ENCODE measurements at places on chromosomes 12 and 14.

DNA sequence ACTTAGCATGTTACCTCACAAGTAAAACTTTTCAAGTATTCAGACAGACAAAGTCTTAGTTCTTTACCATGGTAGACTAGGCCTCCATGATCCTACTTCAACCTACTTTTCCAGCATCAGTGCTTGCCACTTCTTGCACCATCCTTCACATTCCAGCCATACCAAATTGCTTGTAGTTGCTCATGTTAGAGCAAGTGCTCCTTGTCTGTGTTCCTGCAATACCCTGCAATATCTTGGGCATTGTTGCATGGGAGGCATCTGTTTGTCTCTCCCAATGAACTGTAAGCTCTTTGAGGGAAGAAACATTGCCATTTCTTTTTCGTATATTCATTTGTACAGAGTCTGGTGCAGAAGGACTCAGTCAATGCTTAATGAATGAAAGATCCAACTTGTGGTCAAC, 78.0 kb downstream of the SRGAP1 start:
- no peak for DNase-seq

GRCh38 chr12:62802984-62803383, 132.0 kb downstream of the PPM1H start:
- no peak for DNase-seq

GRCh38 chr14:61202124-61202523, 79.0 kb downstream of the TMEM30B start:
- DNase-seq, result no peak

DNA sequence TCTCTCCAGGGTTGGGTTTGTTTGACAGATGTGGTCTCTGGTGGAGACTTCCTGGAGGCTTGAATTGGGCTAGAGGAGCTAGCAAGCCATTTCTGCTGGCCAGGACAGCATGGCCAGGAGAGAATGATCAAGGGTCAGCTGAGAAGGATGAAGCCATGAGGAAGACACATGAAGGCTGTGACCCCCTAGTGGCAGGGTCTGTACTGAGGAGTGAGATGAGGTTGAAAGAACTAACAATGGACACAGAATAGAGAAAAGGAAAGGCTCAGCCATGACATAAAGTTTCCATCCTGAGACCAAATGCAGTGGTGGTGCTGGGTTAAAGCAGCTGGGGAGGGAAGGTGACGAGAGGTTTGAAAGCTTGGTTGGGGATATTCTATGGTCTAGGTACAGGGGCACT, 89.9 kb downstream of the NT5DC3 start:
- DNase-seq, result no peak

DNA sequence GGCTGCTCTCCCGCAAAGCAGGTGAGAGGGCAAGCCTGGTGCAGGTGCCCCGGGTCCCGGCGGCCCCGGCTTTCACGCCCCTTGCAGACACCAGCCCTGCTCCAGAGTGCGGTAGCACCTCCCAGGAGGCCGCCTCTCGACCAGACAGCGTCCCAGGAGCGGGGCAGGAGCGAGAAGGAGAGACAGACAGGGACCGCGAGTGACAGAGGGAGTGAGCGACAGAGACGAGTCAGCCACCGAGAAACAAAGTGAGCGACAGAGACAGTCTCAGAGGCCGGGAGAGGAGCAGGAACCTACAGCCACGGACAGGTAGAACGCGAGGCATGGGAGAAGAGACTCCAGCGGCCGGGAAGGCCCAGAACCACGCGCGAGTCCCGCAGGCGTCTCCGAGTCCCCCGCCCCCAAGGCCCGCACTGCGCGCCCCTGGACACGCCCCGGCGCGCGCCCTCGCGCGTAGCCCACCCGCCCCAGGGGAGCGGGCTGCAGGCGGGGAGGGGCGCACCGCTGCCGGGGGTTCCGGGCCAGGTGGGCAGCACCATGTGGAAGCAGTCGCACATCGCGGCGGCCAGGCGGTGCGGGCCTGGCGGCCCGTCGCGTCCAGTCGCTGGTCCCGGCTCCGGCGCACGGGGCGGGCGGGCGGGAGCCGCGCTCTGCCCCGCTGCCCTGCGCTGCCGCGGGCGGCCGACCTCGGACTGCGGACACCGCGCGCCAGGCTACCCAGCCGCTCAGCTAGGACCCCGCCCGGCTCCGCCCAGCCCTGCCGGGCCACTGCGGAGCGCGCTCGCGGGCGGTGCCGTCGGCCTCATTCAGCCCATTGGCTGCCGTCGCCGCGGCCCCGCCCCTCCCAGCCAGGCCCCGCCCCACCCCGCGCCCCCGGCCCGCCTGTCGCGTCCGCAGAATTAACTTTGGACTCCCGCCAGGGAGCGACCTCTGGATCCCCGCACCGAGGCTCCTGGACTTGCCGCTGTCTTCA, at the start of gene AHNAK2:
Gene AHNAK2 (minus strand): TSS at position 694 of the 973 bp plus-strand sequence. CDS start 137 bp downstream, at position 557.
- no peak for DNase-seq

DNA sequence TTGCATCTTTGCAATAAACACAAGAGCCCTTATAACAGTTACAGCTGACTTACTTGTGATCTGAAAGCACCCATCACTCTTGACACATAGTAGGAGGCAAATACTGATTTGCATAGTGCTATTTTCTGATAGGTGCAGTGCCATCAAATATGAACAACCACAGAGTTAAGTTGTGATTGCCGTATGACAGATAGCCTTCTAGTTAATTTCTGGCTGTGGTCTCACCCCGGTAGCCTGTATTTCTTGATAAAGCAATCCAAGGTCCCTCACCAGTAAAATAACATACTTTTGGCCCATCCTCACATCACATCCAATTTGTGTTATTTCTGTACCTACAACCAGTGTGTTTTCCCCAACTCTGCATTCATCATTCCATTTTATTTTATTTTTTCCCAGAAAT, 23.3 kb upstream of the STYK1 start:
- no peak for DNase-seq

DNA sequence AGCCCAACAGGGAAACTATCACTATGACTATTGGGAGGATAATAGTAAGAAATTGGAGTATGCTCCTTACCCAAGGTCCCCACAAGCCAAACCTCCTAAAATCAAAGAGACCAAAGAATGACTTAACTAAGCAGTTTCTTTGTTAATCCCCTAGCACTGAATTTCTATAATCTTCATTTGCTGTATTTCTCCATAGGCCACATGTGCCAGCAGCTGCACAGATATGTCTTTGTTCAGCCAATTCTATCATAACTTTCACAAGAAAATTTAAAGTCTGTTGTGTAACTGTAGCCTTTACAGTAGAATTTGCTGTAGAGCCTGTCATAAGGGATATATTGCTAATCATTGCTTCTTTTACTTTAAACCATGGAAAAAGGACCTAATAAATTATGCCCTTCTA, 104.0 kb downstream of the RIN3 start:
- DNase-seq, result no peak

Data from stimulated activated CD8-positive, alpha-beta memory T cell treated with anti-CD3 and anti-CD28 coated beads, Interleukin-12 subunit alpha, Interleukin-12 subunit beta, amount 100 ng/mL, for 4 hours (primary cell).